ENCODE measurements at places on chromosomes 6 and 20.

DNA sequence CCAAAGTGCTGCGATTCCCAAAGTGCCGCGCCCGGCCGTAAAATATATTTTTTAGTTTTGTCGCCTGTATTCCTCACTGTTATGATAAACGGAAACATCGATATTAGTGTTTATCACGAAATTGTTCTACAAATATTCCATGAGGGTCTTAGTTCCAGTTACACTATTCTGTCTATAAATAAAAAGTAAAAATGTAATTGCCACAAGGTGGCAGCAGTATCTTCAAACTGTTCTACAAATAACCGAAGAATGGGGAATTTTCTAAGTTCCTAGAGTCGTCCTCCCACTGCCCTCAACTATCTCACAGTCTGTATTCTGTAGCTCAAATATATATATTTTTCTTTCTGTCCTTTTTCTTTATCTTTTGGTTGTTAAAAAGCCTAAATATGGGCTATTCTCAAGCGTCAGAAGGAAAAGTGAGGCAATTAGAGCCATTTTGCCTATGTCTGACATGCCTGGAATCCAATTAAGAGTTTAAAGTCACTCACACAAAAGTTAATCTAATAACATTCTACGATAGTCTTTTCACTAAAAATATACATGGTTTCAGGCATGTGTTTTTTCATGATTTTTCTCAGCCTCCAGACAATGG lies 14.2 kb upstream of the FAM162B start:
- no peak for DNase-seq

GRCh38 chr6:157134402-157135047 lies 188.8 kb downstream of the TMEM242 start:
- DNase-seq = no peak

- no peak for DNase-seq
These were observed 74.6 kb downstream of the DTD1 start for GRCh38 chr20:18662279-18663040.

DNA sequence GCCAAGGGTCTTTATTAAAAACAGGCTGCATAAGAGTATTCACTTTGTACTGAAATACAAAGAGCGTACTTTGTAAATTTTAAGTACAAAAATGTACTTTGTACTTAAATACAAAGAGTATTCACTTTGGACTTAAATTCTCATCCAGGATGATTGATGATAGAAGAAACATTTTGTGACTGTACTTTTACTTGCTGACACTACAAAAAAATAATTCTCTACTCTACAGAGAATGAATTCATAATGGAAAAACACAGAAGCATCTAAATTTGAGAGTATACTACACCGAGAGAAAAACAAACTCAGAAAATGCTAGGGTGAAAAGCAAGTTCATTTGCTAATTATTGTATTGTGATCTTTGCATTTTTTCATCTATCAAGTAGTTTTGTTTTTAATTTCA lies 54.4 kb upstream of the STXBP5 start:
- no peak for DNase-seq

DNA sequence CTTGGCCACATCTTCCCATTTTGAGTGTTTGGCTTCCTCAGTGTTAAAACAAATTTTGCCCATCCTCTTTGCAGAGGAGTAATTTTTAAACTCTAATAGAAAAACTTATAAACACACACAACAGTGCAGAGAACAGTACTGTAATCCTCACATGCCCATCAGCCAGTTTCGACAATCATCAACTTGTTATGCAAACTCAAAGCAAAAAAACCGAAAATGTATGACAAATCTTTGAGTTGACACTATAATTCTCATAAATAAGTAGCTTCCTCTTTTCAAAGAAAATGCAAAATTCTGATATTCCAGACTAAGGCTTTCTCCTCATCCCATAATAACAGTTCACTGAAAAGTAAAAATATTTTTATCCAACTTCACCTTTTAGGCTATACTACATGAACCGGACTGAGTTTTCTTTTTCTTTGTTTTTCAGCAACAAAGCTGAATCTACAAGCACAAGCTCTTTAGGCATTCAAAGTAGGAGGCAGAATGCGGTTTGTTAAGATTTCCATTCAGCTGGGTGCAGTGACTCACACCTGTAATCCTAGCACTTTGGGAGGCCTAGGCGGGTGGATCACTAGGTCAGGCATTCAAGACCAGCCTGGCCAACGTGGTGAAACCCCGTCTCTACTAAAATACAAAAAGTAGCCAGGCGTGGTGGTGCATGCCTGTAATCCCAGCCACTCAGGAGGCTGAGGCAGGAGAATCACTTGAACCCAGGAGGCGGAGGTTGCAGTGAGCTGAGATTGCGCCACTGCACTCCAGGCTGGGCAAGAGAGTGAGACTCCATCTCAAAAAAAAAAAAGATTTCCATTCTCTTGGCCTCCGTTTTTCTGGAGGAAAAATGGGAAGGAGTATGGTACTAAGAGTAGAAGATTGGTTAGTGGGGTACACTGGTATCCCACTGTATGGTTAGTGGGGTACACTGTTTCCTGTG lies 74.8 kb downstream of the GCNT2 start:
- no peak for DNase-seq

DNA sequence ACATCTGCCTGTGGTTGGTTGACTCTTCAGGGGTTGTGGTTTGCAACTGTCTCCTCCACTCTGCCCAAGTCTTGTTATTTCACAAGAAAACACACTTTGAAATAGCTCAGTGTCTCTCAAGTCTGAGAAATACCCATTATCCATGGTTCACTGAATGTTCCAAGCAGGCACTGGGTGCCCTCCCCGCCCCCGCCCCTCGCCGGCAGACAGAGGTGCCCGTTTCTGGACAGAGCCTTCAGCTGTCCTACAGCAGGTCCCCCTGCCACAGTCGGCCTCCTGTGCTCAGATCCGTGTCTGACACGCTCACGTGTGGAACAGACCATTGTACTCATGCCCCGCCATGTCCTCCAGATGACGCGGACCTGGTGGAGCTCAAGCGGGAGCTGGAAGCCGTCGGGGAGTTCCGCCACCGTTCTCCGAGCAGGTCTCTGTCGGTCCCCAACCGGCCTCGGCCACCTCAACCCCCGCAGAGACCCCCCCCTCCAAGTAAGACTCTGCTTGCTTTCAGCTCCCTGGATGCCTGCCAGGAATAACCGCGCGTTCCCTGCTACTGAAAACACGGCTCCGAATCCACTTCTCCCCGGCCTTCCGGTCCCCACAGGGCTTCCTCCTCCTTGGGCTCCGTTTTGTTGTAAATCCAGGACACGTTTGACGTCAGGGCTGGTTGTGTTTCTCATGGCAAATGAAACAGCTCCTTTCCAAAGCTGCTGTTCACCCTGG lies 81.4 kb downstream of the SERAC1 start:
- no peak for DNase-seq

- no peak for DNase-seq
These were observed 44.3 kb downstream of the HDGFL1 start for GRCh38 chr6:22613695-22614094.

DNA sequence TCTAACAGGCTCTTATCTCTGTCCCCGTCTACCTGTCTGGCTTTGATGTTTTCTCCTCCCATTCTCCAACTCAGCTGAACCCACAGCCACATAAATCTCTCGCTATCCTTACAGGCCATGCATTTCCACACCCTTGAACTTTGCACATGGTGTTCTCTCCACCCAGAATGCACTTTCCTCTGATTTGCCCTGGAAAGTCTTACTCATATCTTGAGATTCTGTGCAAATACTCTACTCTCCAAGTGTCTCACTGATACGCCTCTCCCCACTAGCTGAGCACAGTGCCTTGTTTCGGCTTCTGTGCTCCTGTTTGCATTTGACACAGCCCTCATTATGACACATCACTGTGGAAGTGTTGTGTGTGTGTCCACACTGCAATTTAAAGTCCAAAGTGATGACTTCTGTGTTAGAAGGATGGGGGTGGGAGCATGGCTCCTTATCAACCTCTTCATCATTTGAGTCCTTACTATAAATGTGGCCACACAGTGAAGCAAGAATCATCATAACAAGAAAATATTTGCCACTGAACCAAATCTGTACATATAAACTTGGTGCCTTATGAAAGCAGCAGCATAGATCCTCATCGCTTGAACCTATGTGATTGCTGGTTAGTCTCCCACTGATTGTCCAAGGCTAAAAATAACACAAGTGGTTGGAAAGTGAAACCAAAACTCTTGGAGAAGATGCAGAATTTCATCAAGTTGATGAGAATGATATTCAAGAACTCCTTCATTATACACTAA lies 5.5 kb upstream of the PRELID3B start:
- DNase-seq = no peak

DNA sequence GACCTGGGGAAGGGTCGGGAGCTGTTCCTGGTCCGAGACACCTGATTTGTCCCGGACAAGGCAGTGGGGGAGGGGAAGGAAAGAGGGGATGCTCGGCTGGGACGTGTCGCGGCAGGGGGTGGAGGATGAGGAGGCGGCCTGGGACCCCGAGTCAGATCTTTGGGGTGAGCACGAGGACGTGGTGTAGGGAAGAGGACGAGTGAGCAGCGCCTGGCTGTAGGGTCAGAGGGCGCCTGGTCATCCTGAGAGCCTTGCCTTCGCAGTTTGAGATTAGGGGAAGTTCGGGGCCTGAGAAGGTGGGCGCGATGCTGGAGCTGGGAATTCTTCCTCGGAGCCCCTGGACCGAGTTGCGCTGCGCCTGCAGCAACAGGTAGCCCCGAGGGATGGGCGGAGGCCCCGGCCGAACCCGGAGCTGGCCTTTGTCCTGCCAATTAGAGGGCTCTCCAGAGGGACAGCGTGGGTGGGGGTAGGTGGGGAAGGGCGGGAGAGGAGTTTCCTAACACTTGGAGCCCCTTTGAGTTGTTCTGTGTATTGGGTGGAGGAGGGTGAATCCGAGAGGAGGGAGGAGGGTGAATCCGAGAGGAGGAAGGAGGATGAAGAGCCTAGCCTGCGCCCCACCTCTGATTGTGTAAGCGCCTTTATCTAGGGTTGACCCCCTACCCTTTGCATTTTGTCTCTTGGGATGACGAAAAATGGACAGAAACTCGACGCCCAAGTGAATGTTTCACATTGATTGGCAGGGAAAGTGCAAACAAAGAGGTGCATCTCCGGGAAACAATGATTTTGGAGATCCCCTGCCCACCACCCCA lies 72.0 kb downstream of the SOX4 start:
- DNase-seq = no peak

- DNase-seq = no peak
These were observed 8.0 kb downstream of the LPIN3 start for GRCh38 chr20:41348430-41349172.

- no peak for DNase-seq
These were observed 218.6 kb upstream of the ZFP64 start for GRCh38 chr20:52410182-52410647.

DNA sequence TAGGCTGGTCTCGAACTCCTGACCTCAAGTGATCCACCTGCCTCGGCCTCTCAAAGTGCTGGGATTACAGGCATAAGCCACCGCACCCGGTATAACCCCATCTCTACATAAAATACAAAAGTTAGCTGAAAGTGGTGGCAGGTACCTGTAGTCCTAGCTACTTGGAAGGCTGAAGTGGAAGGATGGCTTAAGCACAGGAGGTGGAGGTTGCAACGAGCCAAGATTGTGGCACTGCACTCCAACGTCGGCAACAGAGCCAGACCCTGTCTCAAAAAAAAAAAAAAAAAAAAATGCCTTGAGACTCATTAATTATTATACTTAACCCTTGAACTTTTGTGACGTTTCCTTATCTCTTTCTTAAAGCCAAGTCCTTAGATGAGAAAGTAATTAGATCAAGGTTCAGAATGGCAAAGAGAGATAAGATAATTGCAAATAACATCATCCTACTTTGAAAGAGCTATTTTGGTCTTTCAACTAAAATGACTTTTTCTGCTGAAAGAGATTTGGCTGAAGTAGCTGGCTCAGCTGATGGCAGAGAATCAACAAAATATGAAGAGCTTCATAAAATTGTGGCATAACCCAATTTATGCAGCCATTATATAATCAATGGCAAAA lies 4.7 kb upstream of the SHLD1 start:
- DNase-seq = no peak

- DNase-seq = no peak
These were observed 93.3 kb downstream of the CDH22 start for GRCh38 chr20:46214824-46215488.

- DNase-seq = no peak
These were observed 1024.3 kb upstream of the EPHA7 start for GRCh38 chr6:94443701-94444100.

GRCh38 chr6:57064809-57065208 lies 18.3 kb downstream of the KIAA1586 start:
- DNase-seq = no peak

GRCh38 chr6:128310451-128310850 lies 209.9 kb downstream of the PTPRK start:
- no peak for DNase-seq

DNA sequence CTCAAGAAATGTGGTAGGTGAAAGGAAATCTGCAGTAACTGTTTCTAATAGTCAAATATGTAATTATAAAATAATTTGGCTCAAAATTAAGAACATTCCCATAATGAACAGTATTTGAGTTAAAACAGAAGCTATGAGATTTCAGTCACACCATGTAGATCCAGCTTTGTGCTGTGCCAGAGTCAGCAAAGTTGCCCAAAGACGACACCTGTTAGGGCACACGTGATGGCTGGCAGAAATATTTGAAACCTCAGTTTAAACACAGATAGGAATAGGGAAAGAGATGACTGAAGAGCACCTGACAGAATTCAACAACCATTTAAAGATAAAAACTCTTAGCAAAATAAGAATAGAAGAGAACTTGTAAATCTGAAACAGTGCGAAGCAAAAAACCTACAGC lies 129.3 kb downstream of the CD83 start:
- DNase-seq = no peak

GRCh38 chr20:57883224-57883623 lies 173.4 kb upstream of the PMEPA1 start:
- no peak for DNase-seq

GRCh38 chr20:32453467-32454163 lies 95.5 kb downstream of the ASXL1 start:
- DNase-seq = no peak

DNA sequence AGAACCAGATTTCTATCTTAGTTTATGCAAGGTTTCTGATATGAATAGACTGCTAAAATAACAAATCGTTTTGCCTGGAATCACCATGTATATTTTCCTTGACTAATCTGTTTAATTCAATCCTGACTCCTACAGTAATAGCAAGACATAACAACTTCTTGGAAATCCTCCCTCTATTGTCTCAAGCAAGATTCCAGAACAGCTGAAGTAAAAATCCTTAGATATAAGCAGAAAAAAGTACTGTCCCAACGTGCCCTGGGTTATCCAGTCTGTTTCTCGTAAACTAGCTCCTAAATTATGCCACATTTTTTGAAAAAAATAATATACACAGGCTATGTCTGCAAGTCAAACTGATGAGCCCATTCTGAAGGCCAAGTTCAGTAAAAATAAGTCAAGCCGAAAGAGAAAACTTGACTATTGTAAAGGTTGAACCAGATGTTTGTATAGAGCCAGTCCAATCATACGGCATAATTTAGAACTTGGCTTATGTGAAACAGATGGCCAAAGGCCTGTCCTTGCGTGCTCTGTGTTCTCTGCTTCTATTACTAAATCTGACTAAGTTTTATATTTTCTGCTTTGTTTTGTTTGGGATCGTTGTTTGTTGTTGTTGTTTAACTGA lies 341.6 kb upstream of the NRSN1 start:
- no peak for DNase-seq

DNA sequence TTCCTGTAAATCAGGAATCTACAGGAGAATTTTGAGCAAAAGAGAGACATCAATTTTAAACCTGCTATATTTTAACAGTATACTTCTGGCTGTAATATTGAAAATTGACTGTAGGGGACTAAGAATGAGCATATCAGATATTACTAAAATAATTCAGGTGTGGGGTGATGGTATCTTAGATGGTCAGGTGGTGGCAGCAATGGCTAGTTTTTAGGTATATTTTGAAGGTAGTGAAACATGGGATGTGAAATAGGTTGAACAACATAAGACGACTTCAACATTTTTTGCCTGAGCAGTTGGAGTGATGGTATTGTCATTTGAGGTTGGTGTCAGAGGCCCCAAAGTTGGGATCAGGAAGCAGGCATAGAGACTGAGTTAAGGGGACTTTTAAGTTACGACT lies 32.1 kb downstream of the FAM83B start:
- DNase-seq = no peak

All from stimulated activated CD4-positive, alpha-beta T cell treated with anti-CD3 and anti-CD28 coated beads, Interleukin-1b, Interleukin-23, amount 100 ng/mL, for 4 hours (primary cell).